Smooth muscle cell of the pulmonary artery (primary cell): ENCODE measurements at places on chromosomes 6 and 20. TPM values are rescaled to one million over a fixed set of nuclear protein-coding genes. Genes with fewer than 3 reads are reported as not detected.

LINC00237 gene
- total RNA-seq, result not detected in 2 replicates

SLC17A3 gene
- not detected in 2 replicates for total RNA-seq

TINAG gene
- not detected in 2 replicates for total RNA-seq

HDGFL1 gene
- not detected in 2 replicates for total RNA-seq

HSPA1L gene
- 1.9 and 2.2 TPM in 2 replicates for total RNA-seq

FAM209A gene
- total RNA-seq, result not detected in 2 replicates

ADGRB3 gene
- total RNA-seq, result 0.83 and 1.4 TPM in 2 replicates

TBX18 gene
- 7.8 and 45.0 TPM in 2 replicates for total RNA-seq

VPS52 gene
- 40.2 and 44.2 TPM in 2 replicates for total RNA-seq

SLC26A8 gene
- under 0.01 and 0.07 TPM in 2 replicates for total RNA-seq

TNF gene
- total RNA-seq, result not detected in 2 replicates

OTOR gene
- not detected in 2 replicates for total RNA-seq
